ENCODE measurements at places on chromosomes 11 and 22.

- peak; percentile 27 for DNase-seq
Measured at GRCh38 chr11:119108146-119108856, 1.2 kb downstream of the C2CD2L start.

GRCh38 chr11:33889296-33889695 lies 2.6 kb downstream of the LMO2 start:
- DNase-seq, result no peak

GRCh38 chr11:95426823-95427462 lies 195.9 kb upstream of the SESN3 start:
- no peak for DNase-seq

- no peak for DNase-seq
Measured at GRCh38 chr22:49760280-49760629, 67.4 kb downstream of the BRD1 start.

- no peak for DNase-seq
Measured at GRCh38 chr11:112613051-112613972, 347.9 kb upstream of the NCAM1 start.

GRCh38 chr11:8192896-8193209 lies 24.0 kb upstream of the RIC3 start:
- no peak for DNase-seq

- DNase-seq, result no peak
Measured at GRCh38 chr11:57307666-57308270, 17.0 kb downstream of the TNKS1BP1 start.

GRCh38 chr22:38862375-38863329 lies 9.4 kb downstream of the CBX6 start:
- no peak for DNase-seq

DNA sequence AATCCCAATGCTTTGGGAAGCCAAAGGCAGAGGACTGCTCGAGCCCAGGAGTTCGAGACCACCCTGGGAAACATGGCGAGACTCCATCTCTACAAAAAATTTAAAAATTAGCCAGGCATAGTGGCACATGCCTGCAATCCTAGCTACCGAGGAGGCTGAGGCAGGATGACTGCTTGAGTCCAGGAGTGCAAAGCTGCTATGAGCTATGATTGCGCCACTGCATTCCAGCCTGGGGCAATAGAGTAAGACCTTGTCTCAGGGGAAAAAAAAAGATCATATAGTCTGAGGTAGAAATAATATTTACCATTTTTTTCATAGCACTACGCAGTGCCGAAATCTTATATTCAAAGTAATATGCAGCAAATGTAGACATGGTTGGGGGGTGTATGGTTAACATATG lies 47.8 kb downstream of the MRTFA start:
- DNase-seq, result no peak

DNA sequence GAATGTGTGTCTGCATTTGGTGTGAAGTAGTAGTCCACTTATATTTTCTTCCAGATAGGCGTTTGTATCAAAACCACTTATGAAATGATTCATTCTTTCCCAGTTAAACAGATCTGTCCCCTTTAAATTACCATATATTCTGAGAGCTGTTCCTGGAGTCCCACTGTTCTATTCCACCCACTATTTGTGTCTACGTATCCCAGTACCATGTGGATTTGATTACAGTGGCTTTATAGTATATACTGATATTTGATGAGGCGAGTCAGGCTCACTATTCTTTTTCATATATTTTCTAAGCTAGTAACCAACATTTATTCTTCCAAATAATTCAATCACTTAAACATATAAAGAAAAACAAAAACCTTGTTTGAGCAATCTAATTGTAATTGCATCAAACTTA lies 81.9 kb upstream of the RASSF10 start:
- no peak for DNase-seq

- peak; percentile 51 for DNase-seq
Measured at GRCh38 chr22:38766076-38766777, 10.4 kb upstream of the SUN2 start.

GRCh38 chr11:34358728-34359547 lies 1.1 kb upstream of the ABTB2 start:
- peak; percentile 77 for DNase-seq

- no peak for DNase-seq
Measured at GRCh38 chr11:86442420-86442819, 67.7 kb downstream of the CCDC81 start.

GRCh38 chr11:92916299-92916698 lies 53.2 kb upstream of the MTNR1B start:
- DNase-seq, result no peak

All from activated naive CD4-positive, alpha-beta T cell treated with Interleukin-2 at 50 U/mL for 16 hours (primary cell).